ENCODE measurements at places on chromosomes 7 and 10.

GRCh38 chr10:117075064-117075463 lies 63.0 kb downstream of the VAX1 start:
- DNase-seq, result no peak

DNA sequence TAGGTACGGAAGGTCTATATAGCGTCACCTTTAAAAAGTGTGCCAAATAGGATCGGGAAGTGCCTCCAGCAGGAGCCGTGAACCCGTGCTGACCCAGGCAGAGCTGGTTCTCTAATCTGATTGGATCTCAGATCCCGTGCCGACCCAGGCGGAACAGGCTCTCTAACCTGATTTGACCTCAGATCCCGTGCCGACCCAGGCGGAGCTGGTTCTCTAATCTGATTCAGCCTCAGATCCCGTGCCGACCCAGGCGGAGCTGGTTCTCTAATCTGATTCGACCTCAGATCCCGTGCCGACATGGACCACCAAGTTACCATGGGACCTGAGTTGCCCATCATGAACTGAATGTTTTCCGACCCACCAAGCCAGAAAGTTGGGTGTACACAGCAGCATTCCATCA lies 463.9 kb downstream of the PTPRN2 start:
- no peak for DNase-seq

- no peak for DNase-seq
These were observed 27.6 kb downstream of the NRP1 start for GRCh38 chr10:33306701-33307519.

DNA sequence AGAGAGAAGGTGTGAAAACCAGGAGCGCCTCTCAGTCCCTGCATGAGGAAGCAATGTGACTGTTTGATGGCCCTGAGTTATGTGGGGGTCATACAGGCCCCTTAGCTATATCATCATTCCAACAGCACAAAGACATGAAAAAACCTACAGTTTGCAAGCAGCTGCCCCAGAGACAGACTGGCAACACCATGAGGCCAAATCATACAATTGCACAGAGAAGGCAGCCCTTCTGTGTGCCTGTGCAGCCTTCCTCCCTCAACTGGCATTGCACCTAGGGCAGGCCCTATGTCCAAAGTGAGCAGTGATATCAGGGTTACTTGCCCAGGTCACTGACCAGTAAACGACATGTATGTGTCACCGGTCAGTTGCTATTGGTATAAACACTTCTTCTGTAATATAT lies 41.6 kb downstream of the GPRIN2 start:
- DNase-seq, result no peak

DNA sequence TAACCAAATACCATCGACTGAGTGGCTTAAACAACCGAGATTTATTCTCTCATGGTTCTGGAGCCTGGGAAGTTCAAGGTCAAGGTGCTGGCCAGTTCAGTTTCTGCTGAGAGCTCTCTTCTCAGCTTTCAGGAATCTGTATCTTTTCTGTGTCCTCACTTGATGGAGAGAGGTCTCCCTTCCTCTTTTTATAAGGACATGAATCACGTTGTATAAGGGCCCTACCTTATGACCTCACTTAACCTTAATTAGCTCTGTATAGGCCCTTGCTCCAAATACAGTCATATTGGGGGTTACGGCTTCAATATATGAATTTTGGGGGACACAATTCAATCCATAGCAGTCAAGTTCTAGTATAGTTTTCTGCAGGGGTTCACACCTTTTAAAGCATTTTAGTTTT lies 135.2 kb upstream of the ADO start:
- no peak for DNase-seq

DNA sequence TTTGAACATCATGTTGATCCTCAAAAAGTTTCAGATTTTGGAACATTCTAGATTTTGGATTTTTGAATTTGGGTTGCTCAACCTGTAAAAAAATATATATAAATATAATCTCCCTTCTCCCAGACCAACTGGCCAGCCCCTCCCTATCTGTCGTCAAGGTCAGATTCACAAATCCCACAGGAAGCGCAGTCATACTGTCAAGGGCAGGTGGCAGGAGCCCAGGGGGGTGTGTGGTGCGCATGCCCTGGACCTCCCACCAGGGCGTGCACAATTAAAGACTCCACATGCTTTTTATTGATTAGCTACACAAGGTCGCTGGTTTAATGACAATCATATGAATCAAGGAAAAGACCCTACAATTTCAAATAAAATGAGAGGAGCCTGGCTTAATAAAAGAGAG lies 77.0 kb upstream of the EEPD1 start:
- DNase-seq, result no peak

DNA sequence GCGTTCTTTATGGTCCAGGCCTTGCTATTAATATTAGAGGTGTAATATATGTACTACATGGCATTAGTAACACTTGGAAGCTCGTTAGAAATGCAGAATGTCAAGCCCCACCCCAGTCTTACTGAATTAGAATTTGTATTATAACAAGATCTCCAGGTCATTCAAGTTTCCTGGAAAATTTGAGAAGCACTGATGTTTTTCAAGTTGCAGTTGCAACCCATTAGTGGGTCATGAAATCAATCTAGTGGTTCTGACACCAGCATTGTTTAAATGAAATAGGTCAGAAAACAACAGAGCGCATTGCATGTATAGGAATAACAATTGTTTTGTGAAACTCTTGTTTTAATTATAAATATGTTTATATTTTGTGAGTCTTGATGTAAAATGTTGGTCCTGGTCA lies 28.8 kb upstream of the MICU1 start:
- DNase-seq, result no peak
